ENCODE measurements at places on chromosomes 7 and 10.

DNA sequence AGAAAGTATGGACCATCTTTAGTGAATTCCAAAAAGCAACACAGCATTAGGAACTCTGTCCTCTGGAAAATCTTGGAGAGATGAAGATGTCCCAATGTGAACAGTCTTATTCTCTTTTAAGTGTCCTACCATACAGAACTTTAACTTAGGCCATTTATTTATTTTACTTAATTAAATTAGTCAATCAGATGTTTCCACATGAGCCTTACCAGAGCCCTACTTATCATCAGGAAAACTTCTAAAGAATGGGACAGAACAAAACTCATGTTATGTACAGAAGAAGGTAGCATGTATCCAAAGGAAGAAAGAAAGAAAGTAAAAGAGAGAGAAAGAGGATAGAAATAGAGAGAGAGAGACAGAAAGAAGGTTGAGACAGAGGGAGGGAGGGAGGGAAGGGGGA lies 276.4 kb downstream of the ETV1 start:
- DNase-seq = no peak

- no peak for DNase-seq
These were observed 28.0 kb upstream of the KPNA7 start for GRCh38 chr7:99235925-99236324.

- DNase-seq = no peak
These were observed 384.7 kb upstream of the FZD8 start for GRCh38 chr10:36026656-36027390.

- no peak for DNase-seq
These were observed 45.2 kb upstream of the CHST3 start for GRCh38 chr10:71918992-71919391.

- DNase-seq = no peak
These were observed 462.8 kb upstream of the ANKRD30A start for GRCh38 chr10:36662571-36662970.

- no peak for DNase-seq
These were observed 1.8 kb upstream of the STEAP2 start for GRCh38 chr7:90209776-90210175.

- DNase-seq = no peak
These were observed 269.8 kb downstream of the FZD1 start for GRCh38 chr7:91533996-91534395.

GRCh38 chr7:99772565-99772964 lies 11.4 kb downstream of the CYP3A4 start:
- DNase-seq = no peak
